ENCODE measurements at places on chromosomes 12 and 14.

DNA sequence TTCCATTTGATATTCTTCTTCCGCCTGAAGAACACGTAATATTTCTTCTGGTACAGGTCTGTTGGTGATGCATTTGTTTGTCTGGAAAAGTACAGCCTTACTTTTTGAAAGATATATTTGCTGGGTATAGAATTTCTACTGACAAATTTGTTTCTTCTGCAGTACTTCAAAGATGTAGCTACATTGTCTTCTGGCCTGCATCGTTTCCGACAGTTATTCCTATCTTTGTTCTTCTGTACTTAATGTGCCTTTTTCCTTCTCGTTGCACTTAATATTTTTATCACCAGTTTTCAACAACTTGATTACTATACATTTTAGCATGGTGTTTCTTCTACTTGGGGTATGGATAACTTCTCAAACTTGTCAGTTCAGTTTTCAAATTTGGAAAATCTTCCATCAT lies 47.1 kb downstream of the SENP1 start:
- no peak for DNase-seq

GRCh38 chr14:39241637-39242036 lies 7.9 kb downstream of the MIA2 start:
- DNase-seq: no peak

DNA sequence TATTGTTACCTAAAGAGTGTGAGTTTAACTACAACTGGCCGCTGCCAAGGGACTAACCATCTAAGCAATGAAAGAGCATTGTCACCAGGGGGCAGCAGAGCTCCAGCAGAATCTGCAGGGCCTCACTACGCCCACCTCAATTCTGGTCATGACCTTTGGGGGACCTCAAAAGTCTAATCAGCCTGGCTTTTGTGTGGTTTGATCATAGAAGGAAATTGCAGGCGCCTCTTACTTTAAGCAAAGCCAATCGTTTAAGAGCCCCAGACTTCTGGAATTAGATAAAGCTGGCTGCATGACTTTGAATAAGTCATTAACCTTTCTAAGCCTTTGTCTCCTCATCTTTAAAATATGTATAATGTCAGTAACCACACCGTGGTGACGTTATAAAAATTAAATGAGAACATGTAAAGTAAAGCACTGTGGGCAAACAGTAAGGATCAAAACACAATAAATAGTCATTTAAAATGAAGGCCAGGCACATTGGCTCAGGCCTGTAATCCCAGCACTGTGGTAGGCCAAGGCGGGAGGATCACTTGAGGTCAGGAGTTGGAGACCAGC lies 58.6 kb downstream of the TBX3 start:
- no peak for DNase-seq

DNA sequence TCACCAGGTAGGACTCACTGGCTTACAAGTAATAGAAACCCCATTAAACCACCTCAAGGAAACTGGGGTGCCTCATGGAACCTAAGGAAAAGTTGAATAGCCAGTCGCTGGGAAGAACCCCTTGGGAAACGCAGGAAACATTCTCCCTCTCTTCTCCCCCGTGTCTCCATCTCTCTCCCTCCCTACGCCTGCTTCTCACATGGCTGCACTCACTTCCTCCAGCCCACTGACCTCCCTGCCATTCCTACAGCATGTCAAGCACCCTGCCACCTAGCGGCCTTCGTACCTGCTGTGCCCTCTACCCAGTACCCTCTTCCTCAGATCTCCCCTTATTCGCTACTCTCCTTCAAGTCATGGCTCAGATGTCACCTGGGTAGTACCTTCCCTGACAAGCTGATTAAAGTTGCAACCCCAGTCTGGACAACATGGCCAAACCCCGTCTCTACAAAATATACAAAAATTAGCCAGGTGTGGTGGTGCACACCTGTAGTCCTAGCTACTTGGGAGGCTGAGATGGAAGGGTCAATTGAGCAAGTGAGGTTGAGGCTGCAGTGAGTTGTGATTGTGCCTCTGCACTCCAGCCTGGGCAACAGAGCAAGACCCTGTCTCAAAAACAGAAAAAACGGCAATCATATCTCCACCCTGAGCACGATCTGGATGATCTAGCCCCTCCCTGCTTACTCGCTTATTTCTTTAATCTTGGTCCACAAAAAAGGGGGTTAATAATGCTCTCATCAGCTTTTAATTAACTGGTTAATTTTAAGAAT lies 6.4 kb upstream of the DTX1 start:
- no peak for DNase-seq

GRCh38 chr12:10070380-10070779 lies 28.4 kb downstream of the CLEC1A start:
- DNase-seq: no peak

GRCh38 chr12:16612647-16613046 lies 6.7 kb upstream of the LMO3 start:
- DNase-seq: no peak

GRCh38 chr12:15726027-15726877 lies 62.9 kb downstream of the EPS8 start:
- no peak for DNase-seq

- no peak for DNase-seq
Measured at GRCh38 chr12:68934392-68934791, 1.4 kb upstream of the CPM start.

GRCh38 chr14:52244328-52244727 lies 23.2 kb upstream of the PTGDR start:
- DNase-seq: no peak

GRCh38 chr14:51168215-51168613 lies 71.8 kb upstream of the TMX1 start:
- no peak for DNase-seq

DNA sequence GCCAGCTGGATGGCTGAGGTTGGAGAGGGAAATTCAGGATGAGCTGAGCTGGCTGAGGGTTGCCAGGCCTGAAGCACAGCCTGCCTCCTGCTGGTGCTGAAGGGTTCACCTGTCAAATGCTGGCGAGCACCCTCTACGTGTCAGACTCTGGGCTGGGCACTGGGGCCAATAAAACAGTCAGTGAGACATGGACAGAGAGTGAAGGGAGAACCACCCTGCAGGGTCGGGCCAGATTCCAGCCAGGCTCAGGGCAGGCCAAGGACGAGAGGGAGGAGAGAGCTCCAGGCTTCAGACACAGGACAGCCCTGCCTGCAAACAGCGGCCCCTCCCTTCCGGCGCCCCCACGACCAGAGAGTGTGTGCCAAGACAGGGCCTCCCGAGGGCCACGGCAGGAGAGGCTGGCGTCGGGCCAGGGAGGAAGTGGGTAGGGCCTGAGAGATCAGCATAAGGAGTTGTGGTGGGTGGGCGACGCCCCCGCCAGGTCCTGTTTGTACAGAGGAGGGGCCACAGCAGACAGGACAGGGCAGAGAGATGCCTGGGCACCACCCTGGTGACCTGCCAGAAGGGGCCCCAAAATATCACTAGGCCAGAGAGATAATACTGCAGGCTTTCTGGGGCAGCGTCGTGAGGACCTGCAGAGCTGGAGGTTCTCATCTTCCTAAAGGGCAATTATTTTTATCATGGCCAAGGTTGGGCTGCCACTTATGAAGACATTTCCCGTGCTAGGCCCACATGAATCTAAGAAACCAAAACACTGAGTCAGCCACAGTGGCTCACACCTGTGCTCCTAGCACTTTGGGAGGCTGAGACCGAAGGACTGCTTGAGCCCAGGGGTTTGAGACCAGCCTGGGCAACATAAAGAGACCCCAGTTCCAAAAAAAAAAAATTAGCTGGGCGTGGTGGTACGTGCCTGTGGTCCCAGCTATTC lies 73.1 kb upstream of the GPR68 start:
- no peak for DNase-seq

- DNase-seq: no peak
Measured at GRCh38 chr14:92258934-92259333, 64.0 kb upstream of the SLC24A4 start.

GRCh38 chr14:24339284-24340151 lies at the start of gene RIPK3:
RIPK3 (minus strand) TSS chr14:24339991; CDS start chr14:24339826, 165 bp downstream.
- DNase-seq: no peak

- DNase-seq: no peak
Measured at GRCh38 chr12:120468821-120469449, 613 bp downstream of the SRSF9 start.

DNA sequence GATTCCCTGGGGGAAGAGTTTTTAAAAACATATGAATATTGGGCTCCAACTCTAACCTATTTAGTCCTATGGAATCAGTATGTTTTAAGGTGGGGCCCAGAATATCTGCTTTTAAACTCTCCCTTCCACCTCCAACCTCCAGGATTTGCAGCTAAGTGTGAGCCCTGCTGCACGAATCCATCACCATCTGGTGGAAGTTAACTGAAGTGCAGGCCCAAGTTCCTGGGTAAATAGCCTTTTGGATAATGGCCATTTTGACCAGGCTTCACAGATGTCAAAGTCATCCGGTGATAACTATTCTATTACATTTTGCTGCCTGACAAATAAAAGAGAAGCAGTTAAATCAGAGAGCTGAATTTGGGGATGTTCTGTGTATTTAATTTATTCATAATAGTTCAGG lies 58.1 kb upstream of the RMST start:
- no peak for DNase-seq

- DNase-seq: no peak
Measured at GRCh38 chr12:95474660-95474958, 657 bp downstream of the METAP2 start.

DNA sequence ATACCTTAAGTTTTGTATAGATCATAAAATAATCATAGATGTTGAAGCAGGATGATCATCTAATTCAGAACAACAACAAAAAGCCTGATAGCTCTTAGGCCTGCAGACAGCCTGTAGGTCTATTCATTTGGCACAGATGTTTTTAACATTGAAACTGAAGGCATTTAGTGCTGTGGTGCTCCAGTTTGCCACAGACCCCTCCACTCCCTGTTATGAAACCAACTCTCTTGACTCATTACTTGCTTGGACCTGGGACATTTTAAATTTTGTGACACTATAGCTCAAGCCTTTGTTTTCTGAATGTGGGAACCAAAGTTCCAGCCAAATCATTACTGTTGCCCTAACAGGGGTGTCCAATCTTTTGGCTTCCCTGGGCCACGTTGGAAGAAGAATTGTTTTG lies 9.1 kb downstream of the PRKCH start:
- DNase-seq: no peak

DNA sequence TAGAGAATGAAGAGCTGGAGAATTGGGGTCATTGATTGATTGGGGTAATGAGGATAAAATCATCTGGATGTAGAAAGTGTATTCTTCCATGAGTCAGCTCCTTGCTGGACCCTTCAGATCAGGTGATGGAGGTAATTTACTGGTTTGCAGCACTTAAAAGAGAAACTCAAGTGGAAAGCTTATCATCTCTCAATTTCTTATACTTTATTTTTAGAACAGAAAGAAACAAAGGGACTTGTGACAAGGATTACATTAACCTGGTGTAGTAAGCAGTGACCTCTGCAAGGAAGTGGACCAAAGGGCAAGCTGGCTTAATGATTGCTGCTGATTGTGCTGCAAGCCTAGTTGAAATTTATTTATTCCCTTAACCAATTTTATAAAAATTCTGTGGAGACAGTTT lies 405.0 kb downstream of the TRHDE start:
- no peak for DNase-seq

DNA sequence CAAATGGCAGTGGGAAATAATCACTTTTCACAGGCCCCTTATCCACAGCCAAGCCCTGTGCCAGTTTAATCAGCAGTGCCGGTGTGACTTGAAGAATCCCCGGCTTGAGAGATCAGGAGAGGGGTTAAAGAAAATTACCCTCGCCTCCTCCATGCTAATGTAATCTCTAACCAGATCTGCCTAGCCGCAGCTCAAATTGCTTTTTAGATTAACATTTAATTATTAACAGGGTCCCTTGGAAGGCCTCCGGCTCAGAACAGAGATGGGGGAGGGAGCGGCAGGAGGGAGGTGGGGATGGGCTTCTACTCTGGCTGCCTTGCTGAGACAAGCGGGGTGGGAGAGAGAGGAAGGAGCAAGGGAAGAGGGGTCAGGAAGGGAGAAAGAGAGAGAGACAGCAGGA lies 24.0 kb downstream of the FAM222A start:
- DNase-seq: no peak

DNA sequence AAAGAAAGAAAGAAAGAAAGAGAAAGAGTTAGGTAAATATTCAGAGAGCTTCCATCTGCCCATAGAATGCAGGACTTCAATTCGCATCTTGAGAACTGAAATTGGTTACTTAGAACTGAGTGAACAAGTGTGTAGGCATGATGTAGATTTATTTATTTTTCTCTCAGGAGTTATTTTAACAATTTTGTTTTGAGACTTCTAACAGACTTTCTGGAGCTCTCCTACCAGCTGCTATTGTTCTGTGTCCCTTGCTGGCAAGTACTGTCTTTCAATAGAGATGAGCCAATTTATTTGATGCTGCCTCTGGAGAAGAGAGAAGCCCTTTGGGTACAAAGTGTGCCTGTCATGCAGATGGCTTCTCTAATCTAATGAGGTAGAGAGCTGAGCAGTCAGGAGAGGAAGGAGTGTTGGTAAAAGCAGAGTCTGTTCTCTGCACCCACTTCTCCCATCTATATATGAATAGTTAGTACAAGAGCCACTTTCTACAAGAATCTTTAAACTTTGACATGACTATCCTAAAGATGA lies 67.0 kb downstream of the SYT1 start:
- no peak for DNase-seq

DNA sequence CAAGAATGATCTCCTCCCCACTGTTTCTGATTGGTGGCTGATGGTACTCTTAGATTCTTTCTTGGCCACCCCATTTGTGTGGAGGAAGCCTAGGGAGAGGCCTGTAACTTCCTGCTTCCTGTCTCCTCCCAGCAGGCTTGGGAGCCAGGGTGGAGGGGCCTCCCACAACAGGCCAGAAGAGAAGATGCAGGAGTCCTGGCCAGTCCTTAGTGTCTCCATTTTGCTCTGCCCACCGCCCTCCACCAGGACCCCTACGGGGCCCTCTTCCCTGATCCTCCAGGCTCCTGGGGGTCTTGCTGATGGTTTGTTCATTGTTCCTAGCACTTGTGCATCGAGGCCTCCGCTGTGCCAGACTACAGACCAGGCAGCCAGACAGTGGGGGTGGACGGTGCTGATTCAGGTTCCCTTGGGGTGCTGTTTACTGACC lies 6.8 kb downstream of the TSPAN9 start:
- no peak for DNase-seq

- no peak for DNase-seq
Measured at GRCh38 chr12:2057795-2058408, 5.1 kb downstream of the CACNA1C start.

DNA sequence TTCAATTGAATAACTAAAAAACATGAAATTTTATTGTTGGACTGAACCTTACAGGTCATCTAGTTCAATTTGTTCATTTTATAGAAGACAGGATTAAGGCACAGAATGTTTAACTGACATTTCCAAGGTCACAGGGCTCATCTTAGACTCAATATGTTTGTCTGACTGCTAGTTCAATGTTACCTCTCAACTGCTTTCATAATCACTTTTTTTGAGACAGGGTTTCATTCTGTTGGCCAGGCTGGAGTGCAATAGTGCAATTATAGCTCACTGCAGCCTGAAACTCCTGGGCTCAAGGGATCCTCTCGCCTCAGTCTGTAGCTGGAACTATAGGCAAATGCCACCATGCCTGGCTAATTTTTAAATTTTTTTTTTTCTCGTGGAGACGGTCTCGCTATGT lies 24.4 kb upstream of the ITGA5 start:
- no peak for DNase-seq

DNA sequence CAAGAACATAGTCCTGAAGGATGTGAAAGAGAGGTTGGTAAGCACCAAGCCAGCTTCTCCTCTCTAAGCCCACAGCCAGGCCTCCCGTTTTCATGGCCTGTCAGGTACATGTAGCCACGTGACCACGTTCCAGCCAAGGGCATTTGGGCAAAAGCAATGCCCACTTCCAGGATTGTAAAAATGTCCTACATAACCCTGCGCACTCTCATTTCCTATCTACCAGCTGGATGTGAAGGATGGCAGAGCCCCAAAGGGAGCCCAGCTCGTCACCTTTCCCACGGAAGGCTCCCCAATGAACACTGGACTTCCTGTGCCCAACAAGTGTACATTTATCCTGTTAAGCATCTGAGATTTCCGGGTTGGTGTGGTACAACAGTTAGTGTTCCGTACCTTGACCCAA lies 231.7 kb downstream of the TMEM132D start:
- DNase-seq: no peak
